ENCODE measurements at places on chromosomes 13 and 19.
A peak's percentile ranks its signal among the peaks of the same experiment; 100 is the strongest.

DNA sequence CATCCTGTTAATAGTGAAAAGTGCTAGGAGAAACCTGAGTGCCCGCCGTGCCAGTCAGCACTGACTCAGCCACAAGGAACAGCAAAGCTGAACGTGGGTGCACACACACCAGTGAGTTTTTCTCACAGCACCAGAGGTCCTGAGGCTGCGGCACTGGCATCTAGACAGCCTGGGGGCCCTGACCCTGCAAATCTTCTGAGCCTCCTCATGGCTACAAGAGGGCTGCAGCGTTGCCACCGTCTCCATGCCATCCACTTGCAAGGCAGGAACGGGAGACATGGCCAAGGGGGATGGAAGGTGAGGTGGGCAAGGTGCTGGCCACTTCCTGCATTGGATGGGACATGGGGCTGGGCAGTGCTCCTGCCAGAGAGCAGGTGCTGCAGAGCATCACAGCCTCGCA, 211.2 kb upstream of the SOX1 start:
- no peak overlapping the region for H3K27ac ChIP-seq
- H3K36me3 ChIP-seq, result no peaks in the 10 kb centered on the region
- H3K4me1 ChIP-seq, result no peaks in the 10 kb centered on the region
- no peak overlapping the region for H3K4me3 ChIP-seq
- DNase-seq, result no peak

DNA sequence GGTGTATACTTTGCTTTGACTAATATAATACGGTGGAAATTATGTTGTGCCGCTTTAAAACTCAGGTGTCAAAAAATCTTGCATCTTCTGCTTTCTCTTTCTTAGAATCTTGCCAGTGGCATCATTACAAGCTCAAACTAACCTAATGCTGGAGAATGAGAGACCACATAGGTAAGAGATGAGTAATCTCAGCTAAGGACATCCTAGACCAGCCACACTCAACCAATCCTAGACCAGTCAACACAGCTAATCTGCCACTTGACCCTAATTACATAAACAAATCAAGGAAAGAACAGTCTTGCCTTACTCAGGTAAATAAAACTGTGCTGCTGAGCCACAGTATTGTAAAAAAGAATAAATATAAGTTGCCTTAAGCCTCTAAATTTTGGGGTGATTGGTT, 1323.9 kb upstream of the SPRY2 start:
- H3K27ac ChIP-seq, result no peak overlapping the region
- DNase-seq, result no peak
- no peaks in the 10 kb centered on the region for H3K4me1 ChIP-seq
- H3K36me3 ChIP-seq, result no peaks in the 10 kb centered on the region
- H3K27me3 ChIP-seq, result no peaks in the 10 kb centered on the region
- H3K4me3 ChIP-seq, result no peak overlapping the region

DNA sequence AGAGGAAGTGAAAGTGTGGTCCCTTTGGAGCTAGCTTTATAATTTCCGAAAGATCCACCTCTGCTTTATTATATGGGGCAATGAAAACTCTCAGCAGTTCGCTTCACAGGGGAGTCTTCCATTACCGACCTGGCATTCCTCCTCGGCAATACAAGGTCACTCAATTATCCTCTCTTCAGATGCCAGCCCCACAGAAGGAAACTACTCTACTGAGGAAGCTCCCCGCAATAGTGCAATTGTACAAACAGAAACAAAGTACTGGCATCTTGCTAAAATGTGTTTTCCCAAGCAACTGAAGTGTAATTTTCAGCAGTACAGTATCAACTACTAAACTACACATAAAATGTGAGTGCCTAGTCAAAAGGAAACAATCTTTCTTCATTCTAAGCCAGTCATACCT, 702.0 kb downstream of the PCDH9 start:
- H3K36me3 ChIP-seq, result no peaks in the 10 kb centered on the region
- no peaks in the 10 kb centered on the region for H3K27me3 ChIP-seq
- DNase-seq, result no peak

- no peaks in the 10 kb centered on the region for H3K4me1 ChIP-seq
- H3K36me3 ChIP-seq, result no peaks in the 10 kb centered on the region
- no peak overlapping the region for H3K27ac ChIP-seq
- peaks cover 14% of the 10 kb centered on the region for H3K27me3 ChIP-seq
- no peak overlapping the region for H3K4me3 ChIP-seq
Observed at GRCh38 chr13:20126541-20127261, 34.2 kb downstream of the GJA3 start.

- peak overlapping the region; percentile 22 for H3K27ac ChIP-seq
- no peak for DNase-seq
- no peak overlapping the region for H3K4me3 ChIP-seq
- H3K27me3 ChIP-seq, result no peaks in the 10 kb centered on the region
- H3K36me3 ChIP-seq, result peaks cover 41% of the 10 kb centered on the region
Observed at GRCh38 chr13:39020853-39021462, 16.9 kb downstream of the PROSER1 start.
